ENCODE measurements at places on chromosomes 6 and 20. TPM values are rescaled to one million over a fixed set of nuclear protein-coding genes. Genes with fewer than 3 reads are reported as not detected.

NCOA3 gene
- total RNA-seq, result 65.4 TPM

MYH7B gene
- total RNA-seq, result 0.58 TPM

RSPH9 gene
- not detected for total RNA-seq

CAP2 gene
- total RNA-seq, result not detected

L3MBTL3 gene
- 30.1 TPM for total RNA-seq

AVP gene
- total RNA-seq, result 0.47 TPM

PKHD1 gene
- not detected for total RNA-seq

- no peaks in the 10 kb centered on the region for H3K36me3 ChIP-seq
- no peaks in the 10 kb centered on the region for H3K27me3 ChIP-seq
- H3K4me3 ChIP-seq, result no peak overlapping the region
- peaks cover 65% of the 10 kb centered on the region for H3K4me1 ChIP-seq
- H3K27ac ChIP-seq, result no peak overlapping the region
- DNase-seq, result no peak
Observed at GRCh38 chr6:37205175-37205996, 35.4 kb downstream of the PIM1 start.

DNA sequence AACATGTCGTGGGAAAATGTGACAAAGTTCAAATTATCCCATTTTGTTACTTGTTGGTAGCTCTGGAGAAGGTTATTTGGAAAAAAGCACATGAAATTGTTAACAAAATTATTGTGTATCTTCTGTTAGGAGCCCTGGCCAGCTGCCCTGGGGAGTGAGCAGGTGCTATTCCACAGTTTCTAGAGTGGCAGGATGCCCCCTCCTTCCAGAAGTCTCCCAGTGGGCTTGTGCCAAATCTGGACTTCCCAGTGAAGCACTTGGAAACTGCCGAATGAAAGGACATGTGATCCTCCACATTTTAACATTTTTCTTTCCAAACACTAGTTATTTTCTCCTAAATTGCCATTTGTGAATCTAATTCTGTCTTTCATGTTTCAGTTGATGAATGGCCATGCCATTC is 66.9 kb upstream of the CLDN20 start:
- no peaks in the 10 kb centered on the region for H3K4me1 ChIP-seq
- no peak overlapping the region for H3K27ac ChIP-seq
- no peak for DNase-seq

DNA sequence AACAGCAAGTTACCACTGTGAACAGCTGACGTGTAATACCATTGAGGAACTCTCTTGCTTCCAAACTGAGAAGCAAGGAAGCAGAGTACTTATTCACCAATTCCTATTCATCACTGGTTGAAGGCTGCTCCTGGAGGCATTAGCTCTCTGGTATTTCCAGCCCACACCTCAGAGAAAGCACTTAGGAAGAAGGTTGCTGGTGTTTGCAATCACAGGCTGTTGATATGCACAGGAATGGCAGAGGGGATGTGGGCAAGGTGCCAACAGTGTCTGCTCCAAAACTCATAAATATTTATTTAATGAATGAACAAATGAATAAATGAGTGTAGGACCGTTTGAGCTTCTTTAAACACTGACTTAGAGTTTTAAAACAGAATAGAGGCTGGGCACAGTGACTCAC is 6.9 kb upstream of the RRBP1 start:
- H3K4me1 ChIP-seq, result no peaks in the 10 kb centered on the region
- no peak overlapping the region for H3K4me3 ChIP-seq
- peaks cover 23% of the 10 kb centered on the region for H3K27me3 ChIP-seq
- H3K36me3 ChIP-seq, result no peaks in the 10 kb centered on the region

- no peak overlapping the region for H3K4me3 ChIP-seq
- no peaks in the 10 kb centered on the region for H3K36me3 ChIP-seq
- H3K4me1 ChIP-seq, result peaks cover 21% of the 10 kb centered on the region
Observed at GRCh38 chr6:32954986-32955802, 2.3 kb upstream of the HLA-DMA start.

GRCh38 chr6:69887026-69887425 is 20.7 kb downstream of the COL19A1 start:
- H3K27ac ChIP-seq, result no peak overlapping the region
- no peaks in the 10 kb centered on the region for H3K4me1 ChIP-seq
- no peak for DNase-seq

DNA sequence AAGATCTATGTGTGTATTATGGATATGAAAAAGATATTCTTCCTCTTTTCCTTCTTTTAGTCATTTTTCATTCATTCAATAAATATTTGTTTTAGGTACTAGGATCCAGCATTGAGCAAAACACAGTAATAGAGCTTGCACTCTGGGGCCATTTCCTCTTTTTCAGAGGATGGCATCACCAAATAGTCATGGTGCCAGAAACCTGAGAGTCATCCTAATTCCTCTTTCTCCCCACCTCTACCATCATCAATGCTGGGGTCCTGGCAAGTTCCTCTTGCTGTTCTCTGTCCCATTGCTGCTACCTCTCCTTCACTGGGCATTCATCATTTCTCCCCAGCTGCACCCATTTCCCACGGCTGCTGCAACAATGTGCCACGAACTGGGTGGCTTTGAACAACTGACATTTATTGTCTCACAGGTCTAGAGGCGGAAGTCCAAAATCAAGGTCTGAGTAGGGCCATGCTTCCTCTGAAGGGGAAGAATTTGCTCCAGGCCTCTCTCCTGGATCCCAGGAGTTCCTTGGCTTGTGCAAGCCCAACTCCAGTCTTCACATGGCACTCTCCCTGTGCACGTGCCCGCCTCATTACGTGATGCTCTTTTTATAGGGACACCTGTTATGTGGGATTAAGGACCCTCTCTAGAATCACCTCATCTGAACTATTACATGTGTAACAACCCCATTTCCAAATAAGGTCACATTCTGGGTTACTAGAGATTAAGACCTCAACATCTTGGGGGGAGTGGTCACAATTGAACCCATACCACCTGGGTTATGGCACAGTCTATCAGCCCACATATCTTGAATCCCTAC is 9.5 kb upstream of the IGF2R start:
- H3K4me1 ChIP-seq, result no peaks in the 10 kb centered on the region
- no peak for DNase-seq
- no peak overlapping the region for H3K4me3 ChIP-seq
- H3K27me3 ChIP-seq, result no peaks in the 10 kb centered on the region
- no peak overlapping the region for H3K27ac ChIP-seq

- no peak for DNase-seq
- peaks cover 36% of the 10 kb centered on the region for H3K4me1 ChIP-seq
- H3K4me3 ChIP-seq, result no peak overlapping the region
- H3K27ac ChIP-seq, result no peak overlapping the region
- no peaks in the 10 kb centered on the region for H3K27me3 ChIP-seq
- H3K36me3 ChIP-seq, result no peaks in the 10 kb centered on the region
Observed at GRCh38 chr6:144335914-144336313, 50.8 kb downstream of the UTRN start.

DNA sequence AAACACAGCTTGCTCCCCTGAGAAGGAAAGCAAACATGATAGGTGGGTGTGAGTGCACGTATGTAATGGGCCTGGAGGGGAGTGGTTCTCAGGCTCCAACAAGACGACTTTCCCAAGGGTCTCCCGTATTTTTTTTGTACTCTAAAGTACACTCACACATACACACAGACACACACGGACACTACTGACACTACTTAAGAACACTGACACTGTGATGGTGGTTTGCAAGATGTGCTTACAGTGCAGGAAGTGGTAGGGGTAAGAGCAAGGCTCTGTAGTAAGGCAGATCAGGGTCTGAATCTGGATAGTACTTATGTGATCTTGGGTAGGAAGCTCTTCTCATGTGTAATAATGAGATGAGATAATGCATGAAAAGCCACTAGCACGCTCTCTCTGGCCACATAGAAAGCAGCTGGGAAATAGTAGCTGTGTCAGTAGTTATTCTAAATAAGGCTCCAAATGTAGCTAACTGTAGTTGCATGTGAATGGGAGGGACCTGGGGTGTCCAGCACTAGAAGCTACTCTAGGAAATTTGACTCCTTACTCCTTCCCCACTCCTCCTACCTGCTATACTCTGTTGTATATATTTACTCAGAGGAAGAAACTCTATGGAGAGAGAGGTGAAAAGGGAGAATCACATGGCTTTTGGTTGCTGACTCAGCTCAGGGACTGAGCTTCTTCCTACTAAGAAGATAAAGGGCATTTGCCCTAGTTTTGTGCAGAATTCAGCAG is 8.4 kb upstream of the ZBTB24 start:
- H3K27me3 ChIP-seq, result no peaks in the 10 kb centered on the region

- H3K4me1 ChIP-seq, result no peaks in the 10 kb centered on the region
- DNase-seq, result no peak
- no peaks in the 10 kb centered on the region for H3K36me3 ChIP-seq
- H3K4me3 ChIP-seq, result no peak overlapping the region
- H3K27me3 ChIP-seq, result no peaks in the 10 kb centered on the region
- no peak overlapping the region for H3K27ac ChIP-seq
Observed at GRCh38 chr6:163310973-163311383, 103.5 kb upstream of the QKI start.

DNA sequence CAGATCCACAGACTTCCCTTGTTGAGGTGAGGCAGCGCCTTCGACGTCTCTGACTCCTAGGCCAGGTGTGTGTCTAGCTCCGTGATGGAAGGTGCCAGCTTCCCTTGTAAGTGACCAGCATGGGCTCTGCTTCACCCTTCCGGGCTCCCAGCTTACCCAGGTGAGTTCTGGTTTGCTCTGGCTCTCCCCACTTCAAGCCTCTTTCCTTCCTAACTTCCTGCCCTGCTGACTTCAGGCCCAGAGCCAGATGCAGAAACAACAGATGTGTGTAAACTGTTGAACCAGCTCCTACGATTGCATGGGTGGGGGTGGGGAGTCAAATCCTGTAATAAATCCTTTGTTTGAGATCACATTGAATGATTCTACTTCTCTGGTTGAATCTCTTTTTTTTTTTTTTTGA is 51.6 kb upstream of the BMP6 start:
- no peaks in the 10 kb centered on the region for H3K4me1 ChIP-seq
- no peak overlapping the region for H3K27ac ChIP-seq
- H3K36me3 ChIP-seq, result no peaks in the 10 kb centered on the region
- DNase-seq, result no peak

DNA sequence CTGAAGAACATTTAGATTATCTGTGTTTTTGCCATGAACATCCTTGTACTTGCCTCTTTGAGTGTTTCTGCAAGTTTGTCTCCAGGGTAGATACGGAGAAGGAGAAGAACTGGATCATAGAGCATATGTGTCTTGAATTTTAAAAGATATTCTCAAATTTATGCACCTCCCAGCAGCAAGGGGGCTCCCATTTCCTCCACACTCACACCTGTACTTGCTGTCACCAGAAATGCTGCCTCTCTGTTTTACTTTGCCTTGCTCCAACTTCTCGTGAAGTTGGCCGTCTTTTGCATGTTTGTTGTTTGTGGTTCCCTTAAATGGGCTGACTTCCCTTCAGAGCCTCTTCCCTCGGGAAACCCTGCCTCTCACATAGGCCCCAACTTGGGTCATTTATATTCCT is 171.0 kb downstream of the TFAP2C start:
- H3K4me1 ChIP-seq, result no peaks in the 10 kb centered on the region
- H3K27ac ChIP-seq, result no peak overlapping the region
- no peaks in the 10 kb centered on the region for H3K27me3 ChIP-seq
- no peak for DNase-seq

DNA sequence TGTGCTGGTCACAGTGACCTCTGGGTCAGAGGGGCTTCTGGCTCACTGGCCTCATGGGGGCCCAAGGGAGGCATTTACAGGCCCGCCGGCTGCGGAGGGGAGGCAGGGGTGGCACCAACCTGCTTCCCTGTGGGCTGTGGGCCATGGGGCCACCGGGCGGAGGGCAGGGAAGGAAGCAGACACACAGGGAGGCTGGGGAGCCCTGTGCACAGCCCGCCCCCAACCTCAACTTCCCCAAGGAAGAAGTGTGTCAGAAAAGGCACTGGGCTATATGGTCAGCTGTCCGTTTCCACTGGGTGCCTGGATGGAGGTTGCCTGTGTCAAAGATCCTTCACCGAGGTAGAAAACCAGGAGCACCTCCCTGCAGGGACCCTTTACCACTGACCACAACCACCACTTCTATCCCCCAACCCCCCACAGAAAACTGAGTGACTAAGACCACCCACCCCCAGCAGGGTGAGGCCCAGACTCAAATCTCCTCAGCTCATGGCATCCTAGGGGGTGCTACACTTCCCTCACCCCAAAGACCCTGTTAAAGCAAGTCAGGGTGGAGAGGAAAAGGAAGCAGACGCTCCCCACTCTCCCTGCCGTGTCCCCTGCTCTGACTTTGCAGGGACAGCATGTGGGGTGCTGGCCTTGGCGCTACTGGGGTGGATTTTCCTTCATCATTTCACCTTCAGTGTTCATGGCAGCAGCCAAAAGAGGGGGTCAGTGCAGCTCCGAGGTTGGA is 5.6 kb downstream of the CST3 start:
- H3K36me3 ChIP-seq, result no peaks in the 10 kb centered on the region
- no peak overlapping the region for H3K4me3 ChIP-seq
- H3K27ac ChIP-seq, result no peak overlapping the region

DNA sequence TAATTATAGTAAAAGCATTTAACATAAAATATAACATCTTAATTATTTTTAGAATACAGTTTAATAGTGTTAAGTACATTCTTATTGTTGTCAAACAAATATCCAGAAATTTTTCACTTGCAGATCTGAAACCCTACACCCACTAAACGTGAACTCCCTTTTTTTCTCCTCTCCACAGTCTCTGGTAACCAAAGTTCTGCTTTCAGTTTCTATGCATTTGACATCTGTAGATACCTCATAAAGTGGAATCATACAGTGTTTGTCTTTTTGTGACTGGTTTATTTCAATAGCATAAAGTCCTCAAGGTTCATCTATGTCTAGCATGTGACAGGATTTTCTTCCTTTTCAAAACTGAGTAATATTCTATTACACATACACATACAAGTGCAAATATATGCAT is 286.3 kb downstream of the BTBD3 start:
- no peak for DNase-seq
- H3K27me3 ChIP-seq, result no peaks in the 10 kb centered on the region
- no peaks in the 10 kb centered on the region for H3K4me1 ChIP-seq

DNA sequence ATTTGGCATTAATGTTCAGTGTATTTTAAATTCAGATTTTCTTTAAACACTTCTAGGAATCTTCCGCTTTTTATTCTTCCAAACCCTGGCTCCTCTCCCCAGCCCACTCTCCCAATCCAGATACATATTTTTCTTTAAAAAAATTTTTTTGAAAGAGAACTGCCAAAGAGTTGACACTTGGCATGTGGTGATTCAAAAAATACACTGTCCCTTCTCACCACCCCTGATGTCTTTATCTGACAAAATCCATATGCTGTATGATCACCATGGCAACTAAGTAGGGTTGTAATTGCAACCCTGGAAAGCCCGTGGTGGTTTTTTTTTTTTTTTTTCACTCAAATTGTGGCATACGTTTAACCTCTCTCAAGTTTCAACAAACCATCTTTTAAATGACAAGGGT is 355.8 kb upstream of the SASH1 start:
- H3K4me3 ChIP-seq, result no peak overlapping the region
- H3K4me1 ChIP-seq, result no peaks in the 10 kb centered on the region
- no peaks in the 10 kb centered on the region for H3K27me3 ChIP-seq

- no peaks in the 10 kb centered on the region for H3K27me3 ChIP-seq
- no peak overlapping the region for H3K4me3 ChIP-seq
- H3K4me1 ChIP-seq, result peaks cover 23% of the 10 kb centered on the region
Observed at GRCh38 chr6:35327349-35328027, 14.9 kb upstream of the PPARD start.

DNA sequence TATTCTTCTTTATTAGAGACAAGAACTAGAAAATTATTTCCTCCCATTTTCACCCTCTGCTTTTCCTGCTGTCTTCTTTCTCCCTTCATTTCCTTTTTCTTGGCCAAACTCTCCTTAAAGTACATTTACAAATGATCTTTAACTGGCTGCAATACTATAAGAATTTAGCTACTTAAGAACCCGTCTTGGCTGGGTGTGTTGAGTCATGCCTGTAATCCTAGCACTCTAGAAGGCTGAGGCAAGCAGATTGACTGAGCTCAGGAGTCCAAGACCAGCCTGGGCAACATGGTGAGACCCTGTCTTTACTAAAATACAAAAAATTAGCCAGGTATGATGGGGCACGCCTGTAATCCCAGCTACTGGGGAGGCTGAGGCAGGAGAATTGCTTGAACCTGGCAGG is 39.3 kb upstream of the SRPK1 start:
- H3K36me3 ChIP-seq, result no peaks in the 10 kb centered on the region
- no peak overlapping the region for H3K4me3 ChIP-seq
- H3K27ac ChIP-seq, result no peak overlapping the region

Data from CD4-positive, alpha-beta T cell (primary cell).